RPMI8226 (cell line): ENCODE measurements at places on chromosomes 3 and 15.

DNA sequence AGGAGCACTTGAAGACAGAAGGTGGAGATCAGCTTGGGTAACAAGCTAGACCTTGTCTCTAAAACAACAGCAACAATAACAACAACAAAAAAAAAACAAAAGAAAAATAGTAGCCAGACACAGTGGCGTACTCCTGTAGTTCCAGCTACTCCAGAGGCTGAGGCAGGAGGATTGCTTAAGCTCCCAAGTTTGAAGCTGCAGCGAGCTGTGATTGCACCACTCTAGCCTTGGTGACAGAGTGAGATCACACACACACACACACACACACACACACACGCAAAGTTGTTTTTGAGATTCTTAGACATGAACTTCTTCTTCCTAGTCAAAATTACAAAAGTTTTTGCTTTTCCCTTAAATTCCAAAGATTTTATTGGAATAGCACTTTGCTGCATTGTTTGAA is 93.0 kb upstream of the IGSF10 start:
- no peak for DNase-seq

- no peak for DNase-seq
Measured at GRCh38 chr3:24828551-24828950, 333.9 kb upstream of the THRB start.

GRCh38 chr15:31442699-31443111 is 116.1 kb downstream of the KLF13 start:
- DNase-seq, result no peak

DNA sequence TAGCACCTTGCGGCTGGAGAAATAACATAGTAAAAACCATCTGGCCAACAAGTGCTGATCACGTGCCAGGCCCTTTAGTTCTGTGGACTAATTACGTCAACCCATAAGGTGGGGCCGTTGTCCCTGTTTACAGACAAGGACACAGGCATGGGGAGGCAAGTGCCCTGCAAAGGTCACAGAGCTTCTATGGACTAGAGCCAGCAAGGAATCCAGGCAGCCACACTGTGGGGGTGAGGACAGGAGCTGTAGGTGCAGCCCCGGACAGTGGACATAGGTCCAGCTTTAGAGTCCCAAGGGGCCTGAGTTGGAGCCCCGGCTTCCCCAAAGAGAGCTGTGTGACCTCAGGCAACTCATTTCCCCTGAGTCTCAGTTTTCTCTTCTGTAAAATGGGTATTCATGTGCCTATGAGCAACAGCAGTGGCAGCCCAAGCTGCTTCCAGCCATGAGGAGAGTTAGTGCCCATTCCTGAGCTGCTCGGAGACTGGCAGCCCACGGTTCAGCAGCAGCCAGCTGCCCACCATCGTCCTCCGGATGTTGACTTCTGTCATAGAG is 13.9 kb downstream of the CHST13 start:
- DNase-seq, result no peak

GRCh38 chr3:123552095-123552714 is 32.6 kb downstream of the HACD2 start:
- DNase-seq, result peak; percentile 46

- DNase-seq, result no peak
Measured at GRCh38 chr3:128936341-128936740, 56.9 kb downstream of the ACAD9 start.

- DNase-seq, result no peak
Measured at GRCh38 chr3:126347543-126348161, 9.6 kb downstream of the KLF15 start.

GRCh38 chr15:60704129-60704528 is 225.2 kb upstream of the ICE2 start:
- DNase-seq, result no peak

DNA sequence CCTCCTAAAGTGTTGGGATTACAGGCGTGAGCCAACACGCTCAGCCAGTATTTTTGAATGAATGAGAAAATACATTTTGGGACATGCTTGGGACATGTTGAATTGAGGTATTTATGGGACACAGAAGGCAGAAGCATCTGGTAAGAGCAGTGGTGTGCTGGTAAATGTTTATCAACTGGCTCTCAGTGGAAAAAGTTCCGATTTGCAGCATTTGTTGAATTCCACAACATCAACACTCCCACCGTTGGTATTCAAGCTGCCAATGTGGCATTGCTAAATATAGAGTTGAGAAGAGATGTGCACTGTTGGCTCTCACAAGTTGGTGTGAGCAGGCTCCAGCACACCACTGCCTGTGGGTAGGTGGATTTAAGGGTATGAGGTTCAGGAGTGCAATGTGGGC is 35.8 kb upstream of the LRRFIP2 start:
- DNase-seq, result no peak

DNA sequence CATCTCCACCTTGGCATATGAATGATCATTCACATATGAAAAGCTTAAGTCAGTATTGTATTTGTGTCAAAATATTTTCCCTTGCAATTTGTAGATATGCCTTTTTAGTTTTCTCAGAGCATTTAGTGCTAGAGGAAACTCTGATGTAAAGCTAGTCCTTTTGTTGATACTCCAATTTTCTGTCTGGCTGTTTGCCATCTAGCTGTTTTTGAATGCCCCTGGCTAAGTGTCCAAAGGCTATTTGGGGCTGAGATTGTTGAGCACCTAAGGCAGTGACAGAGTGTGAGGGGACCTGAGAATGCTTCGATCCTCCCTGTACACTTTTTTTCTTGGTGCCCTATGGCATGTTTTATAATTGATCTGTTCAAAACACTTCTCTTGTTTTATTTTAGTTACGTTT is 3.1 kb downstream of the SLC51B start:
- DNase-seq, result no peak

GRCh38 chr3:106215047-106215446 is 346.2 kb upstream of the CBLB start:
- DNase-seq, result no peak

DNA sequence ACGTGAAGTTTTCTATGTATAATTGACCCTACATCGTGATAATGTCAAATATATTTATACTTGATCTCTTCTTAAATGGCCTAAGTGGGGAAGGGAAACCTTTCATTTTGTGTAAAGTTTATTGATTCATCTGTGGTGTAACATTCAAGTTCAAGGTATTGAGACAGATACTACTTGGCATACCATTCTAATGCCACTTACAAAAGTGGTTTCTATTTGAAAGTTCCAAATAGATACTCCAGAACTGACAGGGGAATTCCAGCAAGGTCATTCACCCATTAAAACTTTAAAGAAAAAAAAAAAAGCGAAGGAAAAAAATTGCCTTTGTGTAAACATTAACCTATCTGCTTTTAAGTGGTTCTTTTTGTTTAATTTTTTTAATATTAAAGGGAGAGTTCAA is 45.3 kb upstream of the MAP3K13 start:
- DNase-seq, result no peak

- no peak for DNase-seq
Measured at GRCh38 chr15:34578283-34578674, 5.2 kb downstream of the GOLGA8B start.

- DNase-seq, result no peak
Measured at GRCh38 chr3:178823150-178823549, 248.5 kb downstream of the ZMAT3 start.

DNA sequence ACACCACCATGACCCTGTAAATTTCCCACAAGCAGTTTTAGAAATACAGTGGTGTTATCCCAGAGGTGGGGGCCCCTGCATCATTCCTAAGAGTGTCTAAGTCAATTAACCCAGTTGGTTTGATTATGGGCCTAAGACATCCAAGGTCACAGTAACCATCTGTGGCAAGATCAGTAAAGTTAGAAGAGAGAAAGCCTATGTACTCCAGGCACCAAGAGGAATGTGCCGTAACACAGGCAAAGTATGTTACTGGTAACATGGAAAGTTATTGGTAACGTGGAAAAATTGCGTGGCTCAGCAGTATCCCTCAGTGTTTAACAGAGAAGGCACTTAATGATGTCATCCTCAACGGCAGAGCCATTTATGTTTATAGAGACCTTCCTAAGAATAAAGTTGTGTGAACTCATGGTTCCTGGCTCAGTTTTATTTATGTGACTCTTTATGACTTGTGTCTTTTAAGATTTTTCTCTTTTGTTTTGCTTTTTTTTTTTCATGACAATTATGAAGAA is 144.1 kb upstream of the RASGRP1 start:
- no peak for DNase-seq

GRCh38 chr15:49721621-49722020 is 100.8 kb downstream of the DTWD1 start:
- no peak for DNase-seq

GRCh38 chr15:61661791-61662190 is 398.5 kb downstream of the VPS13C start:
- DNase-seq, result no peak

DNA sequence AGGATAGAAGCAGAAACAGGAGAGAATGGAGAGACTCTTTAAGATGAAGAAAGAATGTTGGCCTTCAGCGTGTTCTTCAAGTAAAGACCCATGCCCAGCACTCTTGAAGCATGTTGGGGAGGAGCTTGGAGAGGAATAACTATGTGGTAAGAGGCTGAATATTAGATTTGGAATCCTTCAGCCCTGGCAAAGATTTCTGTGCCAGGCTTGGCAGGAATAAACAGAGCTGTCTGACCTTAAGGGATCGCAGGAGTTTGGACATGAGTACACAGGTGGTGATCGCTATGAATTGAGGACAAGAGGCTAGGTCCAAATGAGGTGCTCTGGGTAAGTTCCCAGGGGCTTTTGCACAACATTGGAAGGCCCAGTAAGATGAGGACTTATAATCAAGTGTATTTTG is 132.6 kb upstream of the TBL1XR1 start:
- no peak for DNase-seq

DNA sequence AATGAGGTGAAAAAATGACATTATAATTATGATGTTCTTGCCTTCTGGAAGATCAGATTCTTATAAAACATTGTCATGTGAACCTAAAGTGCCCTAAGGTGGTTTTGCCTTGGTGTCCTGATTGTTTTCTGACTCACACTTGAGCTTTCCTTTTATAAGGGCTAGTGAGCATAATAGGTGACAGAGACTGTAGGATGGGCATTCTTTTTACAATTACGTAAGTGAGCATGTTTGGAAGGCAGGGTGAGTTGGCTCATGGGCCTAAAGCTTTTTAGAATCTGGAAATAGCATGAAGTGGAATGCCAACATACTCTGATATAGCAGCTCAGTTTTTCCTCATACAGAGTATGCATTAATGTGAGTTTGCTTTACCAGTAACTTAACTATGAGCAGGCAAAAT is 41.2 kb downstream of the CRYBG3 start:
- no peak for DNase-seq

DNA sequence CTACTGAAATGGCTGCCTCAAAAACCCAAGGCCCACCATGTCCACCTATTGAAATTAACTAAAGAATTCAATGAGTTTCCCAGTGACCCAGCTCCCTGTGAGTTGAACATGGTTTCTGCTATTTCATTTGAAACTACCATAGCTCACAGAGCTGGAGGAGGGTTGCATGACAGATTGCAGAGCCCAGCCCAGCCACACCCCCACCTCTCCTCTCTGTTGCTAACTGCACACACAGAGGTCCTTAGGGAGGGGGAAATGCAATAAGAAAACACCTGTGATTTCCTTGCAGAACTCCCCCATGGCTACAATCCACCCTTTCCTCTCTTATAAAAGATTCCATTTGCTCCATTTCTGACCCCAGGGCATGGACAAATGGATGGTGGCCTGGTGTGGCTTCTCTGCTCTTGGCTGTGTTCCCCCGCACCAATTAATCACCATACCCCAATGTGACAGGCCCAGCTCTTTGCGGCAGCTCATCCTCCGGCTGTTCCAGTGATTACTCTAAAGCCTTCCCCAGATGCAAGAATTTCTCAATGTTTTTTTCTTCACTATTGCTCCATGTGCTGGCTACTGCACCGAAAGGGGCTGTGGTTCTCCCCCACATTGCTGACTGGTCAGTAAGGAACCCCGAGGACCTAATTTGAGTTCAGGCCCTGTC is 208.4 kb upstream of the KBTBD8 start:
- no peak for DNase-seq
